ENCODE measurements at places on chromosomes 3 and 15. TPM values are rescaled to one million over a fixed set of nuclear protein-coding genes. Genes with fewer than 3 reads are reported as not detected.
A peak's percentile ranks its signal among the peaks of the same experiment; 100 is the strongest.

The PPM1M gene
- total RNA-seq, result 94.3 TPM

GRCh38 chr15:68924866-68925560, 5.3 kb upstream of the SPESP1 start:
- DNase-seq, result peak; percentile 83

DNA sequence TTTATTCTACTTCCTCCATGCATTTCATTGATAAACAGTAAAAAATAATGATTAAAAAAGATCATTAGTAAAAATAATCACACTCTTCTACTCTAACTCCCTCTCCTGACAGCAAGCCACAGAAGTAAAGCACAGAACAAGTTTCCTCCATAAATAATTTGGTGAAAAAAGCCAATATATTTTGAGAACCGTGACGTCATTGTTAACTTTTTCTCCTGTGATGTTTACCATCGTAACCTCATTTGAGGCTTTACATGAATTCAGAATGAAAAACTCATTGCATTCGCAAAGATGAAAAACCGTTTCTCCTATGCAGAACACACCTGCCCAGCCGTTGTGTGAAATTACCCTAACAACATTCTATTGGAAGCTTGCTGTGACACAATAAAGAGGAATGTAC, 120.7 kb downstream of the NSUN3 start:
- no peak for DNase-seq

The BCHE gene
- not detected for total RNA-seq

DNA sequence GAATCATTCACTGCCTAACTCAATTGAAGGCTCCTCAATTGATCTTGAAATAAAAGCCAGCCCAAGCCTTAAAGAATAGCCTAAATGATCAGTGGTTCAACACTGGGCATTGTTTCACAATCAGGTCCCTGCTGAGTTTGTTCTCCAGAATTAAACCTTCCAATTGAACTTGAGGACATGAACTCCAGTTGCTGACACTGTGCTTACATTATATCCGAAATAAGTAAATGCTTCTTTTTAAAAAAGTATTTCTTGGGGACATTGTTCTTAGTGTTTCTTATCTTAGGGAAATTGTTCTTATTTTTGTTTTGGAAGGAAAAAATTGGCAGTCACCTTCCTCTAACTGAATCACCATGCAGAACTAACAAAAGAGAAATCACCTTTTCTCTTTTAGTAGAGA, 450.2 kb downstream of the RBMS3 start:
- DNase-seq, result no peak

The GRIP2 gene
- not detected for total RNA-seq

GRCh38 chr3:65706776-65707568, 331.7 kb downstream of the MAGI1 start:
- no peak for DNase-seq

DNA sequence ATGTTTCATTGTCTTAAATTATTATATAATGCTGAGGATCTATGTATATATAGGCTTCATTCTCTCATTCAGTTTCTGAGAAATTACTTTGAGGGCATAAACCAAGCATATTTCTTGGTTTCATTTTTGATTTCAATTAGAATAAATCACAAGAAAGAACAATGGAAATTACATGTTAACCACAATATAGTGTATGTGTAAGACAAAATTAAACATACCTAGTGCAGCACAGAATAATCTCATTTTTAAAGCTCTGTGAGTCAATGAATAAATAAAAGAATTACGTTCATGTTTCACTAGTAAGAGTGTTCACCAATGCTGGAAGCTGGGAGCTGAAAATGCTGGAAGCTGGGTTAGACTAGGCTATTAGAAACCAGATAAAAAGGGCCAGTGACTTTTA, 72.8 kb downstream of the UBE3A start:
- no peak for DNase-seq

- peak; percentile 70 for DNase-seq
Measured at GRCh38 chr3:141411251-141411771, 43.0 kb downstream of the ZBTB38 start.

GRCh38 chr3:88041005-88041404, 17.8 kb downstream of the CGGBP1 start:
- no peak for DNase-seq

DNA sequence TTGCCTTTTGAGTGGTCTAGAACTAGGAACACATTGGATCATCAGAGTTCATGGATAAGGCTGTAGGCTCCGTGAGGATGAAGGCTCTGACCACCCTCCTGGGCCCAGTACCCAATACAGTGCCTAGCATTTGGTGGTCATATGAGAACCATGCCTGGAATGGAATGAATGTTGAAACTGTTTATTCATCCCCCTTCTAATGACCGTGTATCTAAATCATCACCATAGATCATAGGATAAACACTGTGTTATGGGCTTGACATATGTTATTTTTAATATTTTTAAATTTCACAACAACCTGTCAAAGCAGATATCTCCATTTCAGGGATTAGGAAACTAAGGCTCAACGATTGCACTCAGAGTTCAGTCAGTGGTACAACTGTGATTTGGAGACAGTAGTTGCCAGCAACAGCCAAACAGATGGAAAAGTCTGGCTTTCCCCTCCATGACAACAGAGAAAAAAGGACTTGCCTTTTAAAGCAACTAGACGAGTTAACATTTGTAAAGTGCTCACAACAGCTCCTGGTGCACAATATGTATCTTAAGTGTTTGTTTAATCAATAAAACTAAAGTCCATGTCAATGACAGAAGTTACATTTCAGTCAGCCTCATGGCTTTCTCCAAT, 89.6 kb downstream of the TMEM266 start:
- DNase-seq, result no peak

DNA sequence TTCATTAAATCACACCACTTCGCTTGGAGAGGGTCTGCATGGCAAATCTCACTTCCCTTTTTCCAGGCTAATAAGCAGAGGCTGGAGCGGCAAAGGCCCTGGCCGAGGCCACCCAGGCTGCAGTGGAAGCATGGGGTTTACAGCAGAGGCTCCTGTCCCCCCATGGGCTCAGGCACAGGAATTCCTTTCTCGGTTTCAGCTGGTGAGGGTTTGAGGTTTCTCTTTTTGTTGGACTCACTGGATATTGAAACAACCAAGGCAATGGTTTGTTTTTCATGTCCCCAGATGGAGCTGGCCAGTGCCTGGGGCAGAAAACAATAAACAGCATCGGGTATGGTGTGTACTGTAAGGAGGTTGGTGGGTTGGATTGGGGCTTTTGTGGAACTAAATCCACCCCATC, 175.6 kb upstream of the RASGRP1 start:
- DNase-seq, result no peak

GRCh38 chr15:82129761-82130160, 83.9 kb upstream of the MEX3B start:
- no peak for DNase-seq

The SLC6A1 gene
- total RNA-seq, result not detected

DNA sequence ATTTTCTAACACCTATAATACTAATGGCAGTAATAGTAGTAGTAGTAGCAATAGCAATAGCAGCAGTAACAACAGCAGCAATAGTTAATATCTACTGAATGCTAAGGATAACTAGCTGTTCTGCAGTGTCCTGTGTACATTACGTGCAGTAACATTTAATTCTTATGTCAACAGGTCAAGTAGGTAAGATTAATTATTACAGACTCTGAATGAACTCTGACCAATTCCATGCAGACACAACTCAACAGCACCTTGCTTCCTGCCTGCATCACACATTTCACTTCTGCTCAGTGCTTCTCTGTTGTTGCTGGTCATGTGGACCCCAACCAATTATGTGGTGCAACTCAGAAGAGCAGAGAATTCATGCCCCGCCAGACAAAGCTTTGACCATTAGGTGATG, 39.9 kb upstream of the ARHGEF26 start:
- DNase-seq, result no peak

DNA sequence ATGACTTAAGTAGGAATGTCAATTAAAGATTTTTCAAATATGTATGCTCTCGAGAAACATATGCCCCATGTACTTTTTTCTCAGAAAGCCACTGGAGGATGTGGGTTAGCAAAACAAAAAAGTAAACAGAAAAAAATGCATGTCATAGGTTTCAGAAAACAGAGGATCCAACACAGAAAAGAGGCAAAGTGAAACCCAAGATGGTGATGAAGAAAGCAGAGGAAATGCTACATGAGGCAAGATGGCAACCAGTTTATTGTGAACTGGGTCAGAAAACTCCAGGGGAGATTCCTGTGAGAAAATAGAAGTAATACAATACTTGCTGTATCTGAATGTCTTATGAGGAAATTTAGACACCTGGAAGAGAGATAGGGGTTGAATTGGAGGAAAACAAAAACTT, 30.8 kb upstream of the EOMES start:
- DNase-seq, result no peak

The TKT gene
- total RNA-seq, result 397 TPM

GRCh38 chr3:122325769-122326168, 721 bp downstream of the CSTA start:
- no peak for DNase-seq

- no peak for DNase-seq
Measured at GRCh38 chr3:142282503-142282902, 57.1 kb upstream of the GK5 start.

GRCh38 chr3:23964537-23965235, 19.6 kb downstream of the NR1D2 start:
- DNase-seq, result no peak

- no peak for DNase-seq
Measured at GRCh38 chr15:48981941-48982340, 18.2 kb upstream of the SHC4 start.

The APBA2 gene
- total RNA-seq, result 30.8 TPM
